ENCODE measurements at places on chromosomes 16 and 17. TPM values are rescaled to one million over a fixed set of nuclear protein-coding genes. Genes with fewer than 3 reads are reported as not detected.

CSH2 gene
- not detected for total RNA-seq

MCRIP2 gene
- total RNA-seq: 9.8 TPM

ACSM2B gene
- 0.38 TPM for total RNA-seq

NFE2L1 gene
- 109 TPM for total RNA-seq

GRAPL gene
- 56.0 TPM for total RNA-seq

MLST8 gene
- total RNA-seq: 26.9 TPM

PRSS22 gene
- total RNA-seq: not detected

EPOP gene
- 0.90 TPM for total RNA-seq
